Stimulated activated CD4-positive, alpha-beta T cell treated with anti-CD3 and anti-CD28 coated beads, Interleukin-2, amount 100 ng/mL, for 24 hours (primary cell): ENCODE measurements at places on chromosomes 5 and 9.

DNA sequence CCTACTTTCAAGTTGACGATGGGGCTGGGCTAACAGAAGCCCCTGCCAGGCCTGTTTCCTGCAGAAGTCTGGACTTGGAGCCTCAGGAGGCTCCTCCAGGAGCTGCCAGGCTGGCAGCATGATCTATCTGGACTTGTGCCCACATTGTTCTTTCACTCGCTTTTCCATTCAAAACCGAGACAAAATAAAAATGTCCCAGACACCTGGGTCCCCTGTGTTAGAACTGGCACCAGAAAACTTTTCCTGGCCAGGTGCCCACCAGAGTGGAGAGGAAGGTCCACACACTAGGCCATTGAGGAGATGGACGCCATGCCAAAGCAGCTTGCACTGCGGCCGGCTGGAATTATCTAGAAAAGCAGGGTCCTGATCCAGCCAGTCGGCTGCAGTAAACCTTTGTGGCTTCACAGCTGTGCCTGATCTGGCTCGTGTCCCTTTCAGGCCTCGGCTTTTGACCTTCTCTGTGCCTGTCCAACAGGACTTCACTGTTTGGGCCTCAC, 78.2 kb downstream of the GCNT1 start:
- DNase-seq: no peak

DNA sequence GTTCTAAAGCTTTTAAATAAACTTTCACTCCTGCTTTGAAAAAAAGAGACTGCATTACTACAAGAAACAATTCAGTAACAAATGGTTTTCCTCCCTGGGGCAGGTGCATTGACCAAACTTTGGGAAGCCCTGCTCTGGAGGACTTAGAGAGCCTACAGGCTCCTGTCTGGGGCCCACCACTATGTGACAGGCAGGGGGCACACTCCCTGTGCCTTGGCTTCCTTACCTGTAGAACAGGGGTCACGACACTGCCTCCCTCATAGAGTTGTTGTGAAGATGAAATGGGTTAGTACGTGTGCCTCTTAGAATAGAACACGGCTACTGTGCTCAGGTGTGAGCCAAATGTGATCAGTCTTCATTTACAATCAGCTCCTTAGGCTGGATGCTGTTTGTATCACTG, 130.1 kb downstream of the GPBP1 start:
- DNase-seq: no peak

DNA sequence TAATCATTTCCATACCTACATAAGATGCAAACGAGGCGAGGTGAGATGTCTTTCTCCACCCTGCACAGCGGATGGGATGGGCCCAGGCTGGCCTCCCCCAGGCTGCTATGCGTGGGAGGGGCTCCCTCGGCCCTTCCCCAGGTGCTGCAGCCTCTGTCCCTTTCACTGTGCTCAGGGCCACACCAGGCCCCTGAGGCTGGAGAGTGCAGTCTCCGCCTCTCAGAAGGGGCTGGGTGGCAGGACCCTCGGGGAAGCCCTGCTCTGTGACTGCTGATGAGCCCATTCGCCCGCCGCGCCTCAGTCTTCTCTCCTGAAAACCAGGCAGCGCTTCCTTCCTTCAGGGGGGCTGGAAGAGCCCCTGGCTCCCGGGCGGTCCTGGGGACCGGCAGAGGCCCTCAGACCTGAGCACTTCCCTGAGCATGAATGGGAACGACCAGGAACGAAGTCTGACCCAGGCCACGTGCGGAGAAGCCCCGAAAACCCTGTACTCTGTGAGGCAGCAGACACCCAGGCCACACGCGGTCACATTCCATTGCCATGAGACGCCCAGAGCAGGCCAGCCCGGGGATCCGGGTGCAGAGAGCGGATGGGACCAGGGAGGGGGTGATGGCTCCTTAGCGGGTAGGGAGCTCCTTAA, 21.9 kb upstream of the NOTCH1 start:
- DNase-seq: no peak

DNA sequence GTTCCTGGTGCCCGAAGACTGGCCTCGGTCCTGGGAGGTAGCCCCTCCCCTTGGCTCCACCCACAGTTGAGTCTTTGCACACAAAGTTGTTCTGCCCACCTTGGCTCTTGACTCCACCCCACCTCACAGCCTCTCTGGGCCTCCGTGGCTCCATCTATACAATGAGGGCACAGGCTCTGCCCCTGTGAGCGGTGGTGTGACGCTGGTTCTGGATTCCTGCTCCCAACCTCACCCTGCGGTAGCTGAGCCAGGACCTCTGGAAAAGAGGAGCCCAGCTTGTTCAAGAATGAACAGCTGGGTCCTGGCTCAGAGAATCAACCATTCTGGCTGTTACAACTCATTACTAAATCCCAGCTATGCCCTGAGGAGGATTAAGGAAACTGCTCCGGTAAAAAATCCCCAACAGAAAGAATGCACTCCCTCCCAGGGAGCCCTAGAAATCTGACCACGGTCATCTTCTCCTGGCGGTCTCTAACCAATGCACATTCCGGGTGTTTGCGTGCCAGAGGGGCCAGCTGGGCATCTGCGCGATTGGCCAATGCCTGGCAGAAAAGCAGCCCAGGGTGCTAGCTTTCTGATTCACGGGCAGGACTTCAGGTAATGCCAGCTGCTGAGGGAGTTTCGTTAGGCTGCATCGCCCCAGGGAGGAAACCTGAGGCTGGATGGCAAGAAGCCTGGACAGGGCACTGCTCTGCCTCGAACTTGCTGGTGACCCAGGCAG, 9.9 kb upstream of the GRHPR start:
- no peak for DNase-seq

GRCh38 chr9:125996791-125997190, 249.6 kb downstream of the PBX3 start:
- DNase-seq: no peak
